ENCODE measurements at places on chromosomes 2 and 18.

DNA sequence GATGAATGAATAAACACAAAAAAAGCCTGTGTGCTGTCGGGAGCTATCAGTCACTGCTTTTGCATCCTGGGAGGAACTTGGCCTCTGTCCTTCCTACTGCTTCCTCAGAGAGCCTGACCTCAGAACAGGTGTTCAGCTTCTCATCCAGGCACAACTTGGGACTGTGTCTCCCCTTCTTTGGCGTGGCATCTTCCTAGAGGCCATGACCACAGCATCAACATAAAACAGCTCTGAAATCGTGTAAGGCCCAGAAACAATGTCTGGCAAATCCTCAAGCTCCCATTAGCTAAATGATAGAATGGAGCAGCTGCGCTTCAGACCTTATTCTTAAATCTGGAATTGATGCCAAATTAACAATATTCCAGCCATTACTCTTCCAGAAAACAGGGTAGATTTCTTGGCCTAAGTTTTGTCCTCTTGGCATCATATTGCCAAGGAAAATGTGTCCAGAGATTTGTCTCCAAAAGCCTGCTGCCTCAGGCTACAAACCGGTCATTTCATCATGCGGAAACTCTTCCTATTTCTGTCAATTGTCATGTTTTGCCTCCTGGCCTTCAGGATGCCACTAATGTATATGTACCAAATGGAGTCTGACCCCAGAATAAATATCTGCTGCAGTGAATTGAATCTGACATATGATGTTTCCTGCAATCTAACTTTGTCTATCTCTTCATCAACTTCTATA is 53.2 kb upstream of the RAB27B start:
- DNase-seq, result no peak

- DNase-seq, result no peak
Measured at GRCh38 chr18:75809151-75809925, 381.8 kb upstream of the SMIM21 start.

GRCh38 chr18:45967007-45967706 is at the start of gene EPG5:
EPG5 (minus strand) TSS chr18:45967329; CDS start chr18:45967239, 90 bp downstream.
- DNase-seq, result peak; percentile 99

- DNase-seq, result no peak
Measured at GRCh38 chr2:38959938-38960608, 70.4 kb downstream of the ARHGEF33 start.

DNA sequence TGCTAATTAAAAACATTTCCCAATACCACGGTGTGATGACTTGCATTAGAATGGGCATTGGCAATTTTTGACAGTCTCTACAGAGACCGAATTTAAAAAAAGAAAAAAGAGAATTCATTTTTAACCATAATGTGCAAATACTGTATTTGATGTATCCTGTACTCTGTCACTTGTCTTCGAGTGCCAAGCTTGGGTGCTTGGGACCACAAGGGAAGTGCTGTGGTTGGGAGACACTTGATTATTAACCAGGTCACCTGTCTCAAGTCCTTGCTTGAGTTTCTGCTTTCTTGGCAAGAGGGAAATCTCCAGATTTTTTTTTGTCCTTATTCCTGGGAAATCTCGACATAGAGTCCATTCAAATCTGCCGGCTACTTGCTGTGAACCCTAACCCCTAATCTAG is 209.0 kb downstream of the MC4R start:
- no peak for DNase-seq

- DNase-seq, result no peak
Measured at GRCh38 chr2:190990132-190990531, 23.8 kb downstream of the STAT1 start.

DNA sequence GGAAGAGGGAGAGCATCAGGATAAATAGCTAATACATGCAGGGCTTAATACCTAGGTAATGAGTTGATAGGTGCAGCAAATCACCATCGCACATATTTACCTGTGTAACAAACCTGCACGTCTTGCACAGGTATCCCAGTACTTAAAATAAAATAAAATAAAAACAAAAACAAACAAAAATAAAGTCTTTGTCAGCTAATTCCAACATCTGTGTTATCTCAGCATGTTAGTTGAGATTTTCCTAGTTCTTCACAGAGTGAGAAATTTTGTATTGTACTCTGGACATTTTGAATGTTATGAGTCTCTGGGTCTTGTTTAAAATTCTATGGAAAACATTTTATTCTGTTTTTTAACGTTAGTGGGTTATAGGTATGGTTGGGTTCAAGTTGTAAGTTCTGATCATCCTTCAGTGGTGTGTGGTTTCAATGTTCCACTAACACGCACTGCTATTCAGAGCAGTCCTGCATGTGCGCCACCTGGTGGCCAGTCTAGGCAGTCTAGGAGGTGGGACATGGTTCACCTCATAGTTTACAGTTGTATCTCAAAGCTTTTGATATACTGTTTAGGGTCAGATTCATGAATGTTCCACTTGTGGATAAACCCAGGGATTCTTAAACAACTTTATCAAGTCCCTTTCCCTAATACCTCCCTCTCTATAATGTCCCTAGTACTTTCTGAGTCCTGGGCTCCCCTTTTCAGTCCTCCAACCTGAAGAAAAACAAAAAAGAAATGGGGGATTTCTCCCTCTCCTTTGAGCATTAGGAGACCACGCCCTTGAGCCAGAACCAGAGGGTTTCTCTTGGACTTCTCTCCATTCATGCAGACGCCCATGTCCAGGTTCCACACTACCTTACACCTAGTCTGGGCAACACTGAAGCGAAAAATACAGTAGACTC is 213.4 kb upstream of the GATA6 start:
- peak; percentile 85 for DNase-seq

DNA sequence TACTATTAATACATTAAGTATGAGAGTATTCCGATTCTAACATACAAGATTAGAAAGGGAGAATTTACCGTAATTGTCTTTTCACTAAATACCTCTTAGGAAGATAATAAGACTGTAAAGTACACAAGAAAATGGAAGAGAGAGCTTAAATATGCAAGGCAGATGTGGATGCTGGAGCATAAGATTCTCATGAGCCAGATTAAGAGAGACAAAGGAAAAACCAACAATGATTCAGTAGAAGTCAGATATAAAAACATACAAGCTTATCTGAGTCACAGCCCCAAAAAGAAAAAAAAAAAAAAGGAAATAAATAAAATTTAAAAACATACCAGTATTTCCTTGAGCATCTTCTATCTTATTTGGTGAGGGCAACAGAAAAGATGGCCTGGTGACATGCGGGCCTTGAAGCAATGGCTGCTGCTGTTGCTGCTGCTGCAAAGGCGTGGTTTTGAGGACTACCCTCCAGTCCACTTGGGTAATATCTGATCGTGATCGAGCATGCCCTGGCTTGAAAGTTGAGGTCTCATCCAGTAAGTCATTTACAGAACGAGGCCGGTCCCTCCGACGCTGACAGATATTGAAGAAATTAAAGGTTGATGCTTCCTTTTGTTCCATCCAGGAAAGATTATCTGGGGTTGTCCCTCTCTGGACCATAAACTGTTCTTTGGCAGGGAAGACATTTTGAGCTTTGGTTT is 24.5 kb downstream of the PLEKHM3 start:
- no peak for DNase-seq

GRCh38 chr2:12453731-12454130 is 263.0 kb upstream of the TRIB2 start:
- no peak for DNase-seq

DNA sequence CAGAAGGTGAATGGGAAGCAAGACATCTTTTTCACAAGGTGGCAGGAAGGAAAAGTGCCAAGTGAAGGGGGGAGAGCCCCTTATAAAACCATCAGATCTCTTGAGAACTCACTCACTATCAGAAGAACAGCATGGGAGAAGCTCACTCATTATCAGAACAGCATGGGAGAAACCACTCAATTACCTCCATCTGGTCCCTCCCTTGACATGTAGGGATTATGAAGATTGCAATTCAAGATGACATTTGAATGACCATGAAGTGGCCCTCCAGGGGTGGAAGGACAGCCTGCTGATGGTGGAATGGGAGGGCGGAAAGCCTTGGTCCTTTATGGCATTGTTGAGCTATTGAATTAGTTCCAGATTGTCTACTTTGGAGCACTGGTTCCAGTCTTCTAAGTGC is 413.0 kb upstream of the MEX3C start:
- DNase-seq, result no peak

DNA sequence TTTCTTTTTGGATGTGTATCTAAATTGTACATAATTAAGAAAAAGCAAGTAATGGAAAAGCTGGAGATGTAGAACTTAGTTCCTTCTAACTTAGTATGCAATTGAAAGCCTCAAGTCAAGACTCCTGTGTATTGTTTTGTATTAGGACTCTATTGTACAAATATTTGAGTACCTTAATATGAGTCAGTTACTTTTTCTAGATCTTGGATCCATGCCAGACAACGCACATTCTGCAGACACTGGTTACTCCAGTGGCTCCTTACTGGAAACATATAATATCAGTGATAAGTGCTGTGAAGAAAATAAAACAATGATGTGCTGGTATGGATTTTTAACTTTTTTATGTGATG is 1.5 kb downstream of the SLC39A10 start:
- no peak for DNase-seq

DNA sequence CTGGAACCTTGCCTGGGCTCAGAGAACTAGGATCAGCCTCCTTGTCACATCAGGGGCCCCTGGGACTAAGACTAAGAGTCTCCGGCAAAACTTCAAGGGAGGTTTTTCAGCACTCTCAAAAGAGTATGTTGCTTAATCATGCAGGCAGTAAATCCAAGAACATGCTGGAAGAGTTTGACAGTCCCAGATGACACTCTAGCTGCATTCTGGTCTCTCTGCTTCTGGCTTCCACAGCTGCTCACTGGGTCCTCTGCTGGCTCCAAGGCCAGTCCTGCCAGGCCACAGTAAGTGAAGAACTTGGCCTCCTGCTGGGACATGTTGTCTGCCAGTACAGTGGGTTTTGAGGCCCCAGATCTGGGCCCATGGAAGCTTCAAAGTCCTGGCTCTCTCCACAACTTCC is 45.2 kb upstream of the IL1RL1 start:
- DNase-seq, result no peak

DNA sequence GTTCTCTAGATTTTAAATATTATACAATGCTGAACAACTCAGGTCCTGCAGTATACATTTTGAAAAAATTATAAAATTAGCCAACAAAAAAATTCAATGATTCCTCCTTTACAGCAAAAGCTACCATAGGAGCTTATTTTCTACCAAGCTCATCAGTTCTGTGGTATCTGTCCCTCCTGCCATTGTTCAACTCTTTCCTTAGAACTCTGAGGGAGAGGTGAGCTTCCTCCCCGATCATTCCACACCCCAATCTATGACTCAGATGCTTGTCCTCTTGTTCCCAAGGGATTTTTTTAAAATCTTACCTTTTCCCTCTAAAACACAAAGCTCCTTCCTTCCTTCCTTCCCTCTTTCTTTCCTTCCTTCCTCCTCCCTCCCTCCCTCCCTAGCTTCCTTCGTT is 13.5 kb downstream of the DPP4 start:
- no peak for DNase-seq

Data from D341Med (cell line).